ENCODE measurements at places on chromosomes 1 and 21.

DNA sequence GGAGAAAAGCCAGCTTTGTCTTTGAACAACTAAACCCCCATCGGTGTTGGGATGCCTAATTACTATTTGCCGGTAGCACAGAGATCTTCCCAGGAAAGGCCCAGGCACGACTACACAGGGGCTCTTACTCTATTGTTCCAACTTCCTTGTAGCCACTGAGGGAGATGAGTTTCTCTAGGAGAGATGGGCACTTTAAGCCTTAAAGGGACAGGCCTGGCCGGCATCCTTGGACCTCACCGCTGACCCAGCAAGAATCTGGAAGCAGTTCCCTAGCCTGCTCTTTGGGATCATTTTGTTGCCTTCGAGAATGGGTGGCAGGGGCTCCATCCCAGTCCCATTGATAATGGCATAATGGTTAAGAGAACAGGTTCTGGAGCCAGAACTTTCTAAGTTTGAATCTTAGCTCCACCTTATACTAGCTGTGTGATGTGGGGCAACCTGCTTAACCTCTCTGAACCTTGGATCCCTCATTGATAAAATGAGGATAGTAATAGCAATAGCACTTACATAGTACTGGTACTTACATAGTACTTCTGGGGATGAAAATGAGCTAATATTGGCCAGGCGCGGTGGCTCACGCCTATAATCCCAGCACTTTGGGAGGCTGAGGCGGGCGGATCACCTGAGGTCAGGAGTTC is 239.1 kb upstream of the TMEM51 start:
- no peak for DNase-seq

DNA sequence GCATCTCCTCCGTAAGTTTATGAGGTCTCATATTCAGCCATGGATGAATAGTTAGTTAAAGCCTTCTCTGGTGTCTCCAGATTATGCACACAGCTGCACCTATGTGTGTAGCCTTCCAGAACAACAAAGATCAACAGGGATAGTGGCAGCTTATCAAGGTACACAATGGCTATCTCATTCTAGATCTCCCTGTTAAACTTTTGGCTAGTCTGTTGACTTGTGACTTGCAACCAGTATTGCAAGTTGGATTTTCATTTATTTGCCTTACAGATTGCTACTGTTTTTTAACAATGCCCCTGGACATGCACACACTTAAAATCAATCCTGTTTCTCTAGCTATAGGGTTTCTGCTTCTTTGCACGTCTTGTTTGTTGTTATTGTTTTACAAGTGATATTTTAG is 363.2 kb downstream of the OMA1 start:
- DNase-seq = no peak

DNA sequence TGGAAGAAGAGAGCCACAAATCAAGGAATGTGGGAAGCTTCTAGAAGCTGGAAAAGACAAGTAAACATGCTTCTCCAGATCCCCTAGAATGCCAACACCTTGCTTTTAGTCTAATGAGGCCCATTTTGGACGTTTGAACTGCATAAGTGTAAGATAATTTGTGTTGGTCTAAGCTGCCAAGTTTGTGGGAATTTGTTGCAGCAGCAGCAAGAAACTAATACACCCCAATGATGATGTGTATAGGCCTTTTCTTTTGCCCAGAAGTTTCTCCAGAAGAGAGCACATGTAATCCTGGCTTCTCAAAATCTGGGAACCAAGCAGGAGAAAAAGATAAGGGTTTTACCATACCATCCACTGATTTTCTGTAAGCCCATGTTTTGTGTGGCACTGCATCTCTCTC is 96.1 kb upstream of the DPT start:
- DNase-seq = no peak

DNA sequence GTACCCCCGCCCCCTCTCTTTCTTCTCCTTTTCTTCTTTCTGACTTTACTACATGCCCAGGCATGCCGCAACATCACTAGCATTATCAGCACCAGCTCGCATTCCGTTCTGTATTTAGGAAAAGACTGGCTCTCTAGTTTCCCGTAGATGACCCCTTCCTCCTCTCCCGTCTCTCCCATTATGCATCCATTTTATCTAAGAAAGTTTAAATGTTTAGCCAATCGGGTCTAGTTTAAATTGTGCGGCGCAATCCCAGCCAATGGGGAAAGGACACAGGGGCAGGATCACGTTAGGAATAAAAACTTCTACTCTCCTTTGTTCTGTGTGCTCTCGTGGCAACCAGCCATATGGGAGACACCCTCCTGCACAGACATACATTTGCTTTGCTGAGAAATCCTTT is 2.3 kb upstream of the KRTAP10-7 start:
- DNase-seq = no peak

- DNase-seq = no peak
Measured at GRCh38 chr1:161730050-161730564, 8.8 kb downstream of the FCRLB start.

GRCh38 chr1:204417074-204417997 is 5.7 kb upstream of the PPP1R15B start:
- no peak for DNase-seq

DNA sequence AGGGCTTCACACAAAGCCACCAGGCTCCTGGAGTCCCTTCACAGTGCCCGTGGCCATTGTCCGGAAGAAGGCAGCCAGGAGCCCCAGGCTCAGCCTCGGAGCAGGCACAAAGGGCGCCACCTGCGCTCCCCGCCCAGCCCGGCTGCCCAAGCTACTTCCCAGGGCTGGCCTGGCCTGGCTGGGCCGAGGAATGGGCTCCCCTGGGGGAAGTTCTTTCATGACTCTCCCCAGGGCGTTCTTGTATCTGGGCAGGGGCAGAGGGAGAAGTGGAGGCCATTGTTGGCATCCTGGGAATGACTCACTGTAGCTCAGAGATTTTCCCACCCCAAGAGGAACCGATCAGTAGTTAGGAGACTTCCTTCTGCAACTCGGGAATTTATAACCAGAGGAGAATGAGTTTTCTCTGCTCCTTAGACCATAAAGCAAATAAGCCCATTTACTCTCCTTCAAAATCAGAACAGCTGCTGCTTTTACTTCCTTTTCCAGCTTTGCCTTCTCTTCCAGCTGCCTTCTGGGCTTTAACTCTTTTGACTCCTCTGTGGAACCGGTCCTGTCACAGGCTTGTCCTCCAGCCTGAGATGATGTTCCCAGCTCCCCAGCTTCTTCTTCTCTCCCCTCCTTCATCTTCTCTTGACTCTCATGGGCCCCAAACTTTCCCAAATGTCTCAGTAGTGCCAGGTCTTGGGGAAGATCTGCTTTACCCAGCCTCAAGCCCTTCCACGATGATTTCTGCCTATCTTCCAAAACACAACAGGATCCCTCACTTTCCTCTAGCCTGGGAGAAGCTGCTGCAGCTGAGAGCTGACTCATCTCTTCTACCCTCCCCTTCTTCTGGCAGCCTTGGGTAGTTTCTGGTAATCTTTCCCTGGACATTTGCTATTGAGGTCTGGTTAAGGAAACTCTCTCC is 118.7 kb upstream of the CD34 start:
- no peak for DNase-seq

All from effector memory CD4-positive, alpha-beta T cell (primary cell).